ENCODE measurements at places on chromosomes 7 and 10.

DNA sequence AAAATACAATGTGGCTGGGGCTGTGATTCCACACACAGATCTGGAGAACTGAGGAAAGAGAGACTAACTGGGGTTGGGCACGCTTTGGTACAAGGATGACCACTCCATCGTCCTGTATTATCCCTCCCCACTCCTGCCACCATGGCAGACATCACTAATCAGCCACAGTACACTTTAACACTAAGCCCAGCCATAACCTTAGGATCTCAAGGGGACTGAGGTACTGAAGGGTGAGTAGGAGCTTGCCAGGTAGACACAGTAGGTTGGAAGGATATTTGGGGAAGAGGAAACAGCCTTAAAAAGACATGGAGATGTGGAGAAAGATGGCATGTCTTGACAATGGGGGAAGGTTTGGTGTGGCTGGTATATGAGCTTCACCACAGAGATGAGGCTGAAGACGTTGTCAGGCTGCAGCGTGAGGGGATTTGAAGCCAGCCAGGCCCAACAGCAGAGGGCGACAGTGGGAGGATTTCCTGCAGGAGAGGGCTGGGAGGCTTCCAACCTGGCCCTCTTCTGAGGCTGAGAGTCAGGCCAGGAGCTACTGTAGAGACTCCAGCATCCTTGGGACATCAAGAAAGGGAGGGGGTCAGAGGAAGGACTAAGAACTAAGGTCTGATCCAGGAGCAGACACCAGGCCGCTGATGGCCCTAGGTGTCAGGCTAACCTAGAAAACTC, 58.6 kb upstream of the COL13A1 start:
- peak; percentile 10 for DNase-seq

DNA sequence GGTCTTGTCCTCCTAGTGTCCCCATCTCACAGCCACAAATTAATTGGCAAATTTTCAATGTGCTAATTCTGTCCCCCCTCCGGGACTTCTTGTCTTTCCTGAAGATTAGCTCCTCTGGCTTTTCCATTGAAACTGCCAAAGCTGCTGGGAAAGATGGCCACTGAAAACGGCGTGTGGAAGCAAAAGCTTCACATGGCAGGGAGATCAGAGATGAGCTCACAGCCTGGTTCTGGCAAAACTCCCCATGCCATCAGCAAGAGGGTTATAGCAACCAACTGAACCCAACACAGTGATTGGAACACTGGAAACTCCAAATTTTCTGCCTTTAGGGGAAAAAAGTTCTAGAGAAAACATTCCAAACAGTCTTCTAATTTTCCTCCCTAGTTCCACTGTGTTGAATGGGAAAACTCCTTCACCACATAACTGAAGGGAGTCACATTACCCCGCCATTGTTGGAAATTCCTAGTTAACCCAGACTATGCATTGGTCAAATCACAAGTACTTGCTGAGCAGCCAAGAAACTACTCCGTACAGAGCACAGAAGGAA, 37.0 kb downstream of the NRAP start:
- DNase-seq = no peak

GRCh38 chr7:89770161-89770560, 384.1 kb upstream of the STEAP1 start:
- DNase-seq = no peak

DNA sequence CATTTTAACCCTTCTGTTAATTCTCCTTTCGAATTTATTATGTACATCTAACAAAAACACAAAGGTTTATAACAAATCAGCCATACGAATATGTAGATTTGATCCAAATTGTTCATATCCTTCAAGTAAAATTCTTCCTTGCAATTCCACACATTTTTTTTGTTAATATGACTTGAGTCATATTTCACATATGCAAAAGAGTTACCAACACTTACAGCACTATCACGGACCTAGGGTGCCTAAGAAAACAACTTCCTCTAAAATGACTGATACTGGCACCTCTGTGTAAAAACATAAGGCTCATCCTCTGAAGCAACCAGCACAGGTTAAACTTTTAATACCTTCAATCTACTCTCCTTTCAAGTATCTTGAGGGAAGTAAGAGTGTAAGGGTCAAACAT, 451.8 kb downstream of the SEMA3D start:
- DNase-seq = no peak

DNA sequence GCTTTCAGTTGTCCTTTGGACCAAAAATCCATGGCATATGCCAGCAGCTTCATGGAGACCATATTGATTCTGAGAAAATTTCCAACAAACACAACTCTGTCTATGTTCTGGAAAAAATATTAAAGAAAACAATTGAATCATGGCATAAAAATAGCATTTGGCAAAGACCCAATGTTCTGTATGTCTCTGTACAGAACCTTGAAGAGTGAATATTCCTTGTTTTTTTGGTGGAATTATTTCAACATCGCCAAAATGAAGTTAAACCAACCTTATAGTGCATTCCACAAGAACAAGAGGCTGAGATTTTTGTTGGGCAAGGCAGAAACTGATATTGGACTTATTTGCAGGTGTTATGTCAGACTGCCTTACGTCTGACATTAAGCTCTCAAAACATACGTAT, 53.3 kb upstream of the SLC16A12 start:
- no peak for DNase-seq

DNA sequence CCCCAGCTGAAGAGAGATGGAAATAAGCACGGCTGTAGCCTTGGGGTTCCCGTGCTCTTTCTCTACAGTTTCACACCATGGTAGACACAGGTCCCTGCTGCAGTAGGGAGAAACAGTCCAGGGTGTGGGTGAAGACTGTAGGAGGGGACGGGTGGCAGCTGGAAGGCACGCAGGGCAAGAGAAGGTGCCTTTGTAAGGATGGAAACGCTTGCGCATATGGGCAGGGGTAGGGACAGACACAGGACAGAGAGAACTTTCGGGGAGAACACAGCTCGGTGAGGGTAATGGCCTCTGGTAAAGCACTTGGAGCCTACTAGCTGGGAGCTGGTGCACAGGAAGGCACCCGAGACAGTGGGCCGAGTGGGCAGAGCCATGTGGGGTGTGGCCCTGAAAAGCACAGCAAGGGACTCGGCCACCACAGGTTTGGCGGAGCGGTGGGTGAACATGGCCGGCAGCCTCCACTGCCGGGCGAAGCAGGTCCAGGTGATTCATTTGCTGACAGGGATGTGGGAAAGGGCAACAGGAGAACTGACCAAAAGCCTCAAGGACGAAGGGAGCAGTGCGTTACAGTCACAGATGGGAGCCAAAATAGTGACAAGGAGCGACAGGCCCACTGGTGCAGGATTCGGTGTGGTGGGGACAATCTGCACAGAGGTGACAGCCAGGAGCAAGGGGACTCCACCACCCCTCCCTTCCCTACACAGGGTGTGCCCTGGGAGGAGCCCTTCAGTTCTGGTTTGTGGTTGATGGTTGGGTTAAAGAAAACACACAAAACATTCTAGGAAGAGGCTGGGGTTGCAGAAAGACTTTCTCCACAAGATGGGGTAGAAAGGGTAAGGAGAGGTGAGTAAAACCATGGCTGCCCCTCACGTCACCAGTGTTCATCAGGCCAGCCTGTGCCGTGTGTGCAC, 97.1 kb downstream of the VOPP1 start:
- DNase-seq = no peak

DNA sequence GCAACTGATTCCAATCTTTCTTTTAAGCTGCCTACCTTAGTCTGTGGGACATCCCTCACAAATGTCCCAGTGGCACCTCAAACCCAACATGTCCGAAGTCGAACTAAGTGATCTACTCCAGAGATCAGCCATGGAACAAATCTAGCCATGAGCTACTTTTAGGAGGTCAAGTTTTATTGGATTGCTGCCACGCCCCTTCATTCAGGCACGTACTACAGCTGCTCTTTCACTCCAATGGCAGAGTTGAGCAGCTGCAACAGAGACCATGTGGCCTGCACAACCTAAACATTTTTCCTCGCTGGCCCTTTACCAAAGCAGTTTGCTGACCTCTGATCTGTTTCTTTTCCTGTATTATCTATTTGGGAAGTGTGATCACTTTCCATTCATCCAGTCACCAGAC, 192.4 kb upstream of the CDCA7L start:
- no peak for DNase-seq

- no peak for DNase-seq
Observed at GRCh38 chr7:119761776-119762175, 511.2 kb upstream of the KCND2 start.

- DNase-seq = no peak
Observed at GRCh38 chr10:50653758-50654157, 30.0 kb upstream of the SGMS1 start.

GRCh38 chr10:118958984-118959925, 70.3 kb upstream of the NANOS1 start:
- no peak for DNase-seq

- DNase-seq = no peak
Observed at GRCh38 chr7:29322023-29322712, 127.6 kb downstream of the CHN2 start.

DNA sequence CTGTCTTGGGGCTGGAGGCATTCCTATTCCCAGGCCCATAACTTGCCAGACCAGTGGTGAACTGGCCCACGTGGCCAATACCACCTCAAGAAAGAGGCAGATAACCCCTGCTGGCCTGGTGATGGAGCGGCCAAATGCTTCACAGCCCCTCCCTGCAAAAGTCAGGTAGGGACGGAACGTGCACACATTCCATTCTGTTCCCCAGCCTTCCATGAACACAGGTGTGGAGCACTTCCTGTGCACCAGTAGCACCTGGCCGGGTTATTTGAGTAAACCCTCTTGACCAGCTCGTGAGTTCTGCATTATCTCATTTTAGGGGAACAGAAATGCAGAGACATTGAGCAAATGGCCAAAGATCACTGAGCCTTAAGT, 134.4 kb downstream of the SH3PXD2A start:
- no peak for DNase-seq

- DNase-seq = no peak
Observed at GRCh38 chr10:13388478-13389230, 40.6 kb upstream of the SEPHS1 start.

DNA sequence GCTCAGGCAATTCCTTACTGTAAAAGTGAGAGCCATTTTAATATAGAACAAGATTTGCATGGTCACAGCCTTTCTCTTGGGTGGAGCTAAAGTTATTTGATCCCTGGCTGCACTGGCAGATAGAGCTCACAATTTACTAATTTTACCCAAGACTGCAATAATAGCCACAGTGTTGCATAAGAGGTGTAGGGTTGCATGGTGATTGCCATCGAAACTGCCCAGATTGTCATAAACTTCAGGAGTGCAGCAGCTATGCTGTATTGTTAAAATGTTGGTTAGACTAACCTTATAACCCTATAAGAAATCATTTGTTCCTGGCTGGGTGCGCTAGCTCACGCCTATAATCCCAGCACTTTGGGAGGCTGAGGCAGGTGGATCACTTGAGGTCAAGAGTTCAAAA, 50.0 kb downstream of the VCL start:
- no peak for DNase-seq

- no peak for DNase-seq
Observed at GRCh38 chr10:44706745-44707144, 204.4 kb upstream of the TMEM72 start.

GRCh38 chr10:122321960-122322359, 50.9 kb downstream of the BTBD16 start:
- no peak for DNase-seq

DNA sequence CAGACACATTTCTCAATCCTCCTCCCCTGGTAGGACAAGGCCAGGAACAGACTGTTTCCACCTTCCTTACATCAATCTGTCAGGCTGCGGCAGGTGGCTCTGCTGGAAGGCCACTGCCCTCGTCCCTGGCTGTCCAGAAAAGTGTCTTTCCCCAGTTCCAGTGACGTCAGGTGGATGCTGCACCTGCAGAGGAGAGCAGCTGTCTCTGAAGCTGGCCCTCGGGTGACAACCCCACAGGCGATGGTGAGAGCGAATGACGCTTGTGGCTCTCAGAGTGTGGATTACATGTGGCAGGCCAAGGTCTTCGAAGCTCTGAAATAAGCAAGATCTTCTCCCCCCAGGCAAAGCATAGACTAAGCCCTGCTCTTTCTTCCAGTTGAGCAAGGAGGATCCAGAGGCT, 146.9 kb upstream of the RET start:
- no peak for DNase-seq

DNA sequence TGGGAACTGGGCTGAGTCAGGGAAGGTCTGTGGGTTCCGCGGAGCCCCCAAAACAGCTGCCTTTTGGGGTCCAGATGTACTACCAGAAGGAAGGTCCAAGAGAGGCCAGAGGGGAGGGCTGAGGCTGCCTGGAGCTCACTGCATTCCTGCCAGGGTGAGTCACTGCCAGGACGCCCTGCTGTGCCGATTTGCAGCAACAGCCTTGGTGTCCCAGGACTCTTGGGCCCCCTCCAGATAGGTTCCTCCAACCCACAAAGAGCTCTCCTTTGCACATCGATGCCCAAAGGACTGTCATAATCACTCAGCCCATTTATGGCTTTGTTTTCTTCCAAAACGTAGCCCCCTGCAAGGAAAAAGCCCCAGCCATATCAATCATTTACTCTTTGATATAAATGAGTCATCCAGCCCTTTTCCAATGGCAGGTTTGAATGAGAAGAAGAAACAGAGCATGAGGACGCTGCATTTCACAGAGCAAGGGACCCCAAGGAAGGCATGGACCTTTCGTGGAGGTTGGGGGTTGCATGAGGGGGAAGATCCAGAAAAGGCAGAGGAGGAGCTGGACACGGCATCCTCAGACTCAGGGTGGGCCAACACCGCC, 32.2 kb upstream of the COL13A1 start:
- DNase-seq = peak; percentile 15

DNA sequence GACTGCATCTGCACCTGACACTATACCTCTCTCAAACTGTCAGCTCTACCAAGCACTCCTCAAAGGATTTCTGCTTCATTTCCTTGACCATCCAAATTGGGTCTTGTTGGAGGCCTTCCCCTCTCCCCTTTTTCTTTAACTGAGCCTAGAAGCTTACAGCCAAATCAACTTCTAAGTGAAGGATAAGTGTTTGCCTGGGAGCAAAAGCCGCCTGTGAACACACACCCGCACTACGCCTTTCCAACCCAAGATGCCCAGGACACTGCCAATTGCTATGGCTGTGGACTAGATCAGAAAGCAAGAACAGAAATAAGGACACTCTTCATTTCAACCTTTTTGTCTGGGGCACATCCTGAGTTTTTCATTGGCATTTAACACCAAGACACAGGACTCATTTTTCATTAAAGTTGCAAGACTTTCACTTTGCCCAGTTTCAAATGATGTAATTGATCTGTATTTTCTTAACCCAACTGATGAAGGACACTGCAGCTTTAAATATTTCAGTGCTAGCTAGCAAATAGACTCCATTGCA, 52.8 kb downstream of the CPEB3 start:
- DNase-seq = no peak

DNA sequence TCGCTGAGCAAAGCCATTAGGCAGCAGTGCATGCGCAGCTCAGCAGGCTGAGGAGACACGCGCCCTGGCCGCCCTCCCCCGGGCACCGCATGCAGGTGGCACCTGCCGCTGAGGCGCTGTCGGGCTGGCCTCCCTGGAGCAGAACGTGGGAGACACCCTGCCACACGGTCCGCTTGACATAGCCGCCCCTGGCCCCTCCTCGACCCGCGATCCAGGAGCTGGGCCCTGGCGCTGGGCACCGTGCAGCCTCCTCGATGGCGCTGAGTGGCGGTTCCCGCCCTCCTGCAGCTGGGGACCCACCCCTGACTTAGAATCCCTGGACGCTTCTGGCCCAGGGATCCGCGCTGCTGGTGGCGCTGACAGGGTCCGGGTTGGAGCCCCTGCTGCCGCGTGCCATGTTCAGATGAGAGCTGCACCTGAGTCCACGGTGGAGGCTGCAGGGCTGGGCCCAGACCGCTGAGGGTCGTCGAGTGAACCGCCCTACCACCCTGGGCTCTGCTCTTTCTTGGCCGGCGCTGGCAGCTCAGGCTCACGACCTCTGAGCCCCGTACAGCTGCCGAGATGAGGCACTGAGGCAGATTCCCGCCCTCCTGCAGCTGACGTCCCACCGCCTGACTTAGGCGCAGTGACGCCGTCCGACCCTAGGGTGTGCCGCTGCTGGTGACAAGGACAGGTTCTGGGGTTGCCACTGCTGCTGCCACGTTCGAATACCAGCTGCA, 116.8 kb downstream of the OR13A1 start:
- DNase-seq = no peak

Data from hypothalamus (tissue), 51 donors.